Myocyte (in vitro differentiated cells): ENCODE measurements at places on chromosomes 11 and 22. TPM values are rescaled to one million over a fixed set of nuclear protein-coding genes. Genes with fewer than 3 reads are reported as not detected.

The IFITM1 gene
- total RNA-seq = 14.3 and 17.3 TPM in 2 replicates

The IFITM10 gene
- 3.9 and 8.2 TPM in 2 replicates for total RNA-seq

DNA sequence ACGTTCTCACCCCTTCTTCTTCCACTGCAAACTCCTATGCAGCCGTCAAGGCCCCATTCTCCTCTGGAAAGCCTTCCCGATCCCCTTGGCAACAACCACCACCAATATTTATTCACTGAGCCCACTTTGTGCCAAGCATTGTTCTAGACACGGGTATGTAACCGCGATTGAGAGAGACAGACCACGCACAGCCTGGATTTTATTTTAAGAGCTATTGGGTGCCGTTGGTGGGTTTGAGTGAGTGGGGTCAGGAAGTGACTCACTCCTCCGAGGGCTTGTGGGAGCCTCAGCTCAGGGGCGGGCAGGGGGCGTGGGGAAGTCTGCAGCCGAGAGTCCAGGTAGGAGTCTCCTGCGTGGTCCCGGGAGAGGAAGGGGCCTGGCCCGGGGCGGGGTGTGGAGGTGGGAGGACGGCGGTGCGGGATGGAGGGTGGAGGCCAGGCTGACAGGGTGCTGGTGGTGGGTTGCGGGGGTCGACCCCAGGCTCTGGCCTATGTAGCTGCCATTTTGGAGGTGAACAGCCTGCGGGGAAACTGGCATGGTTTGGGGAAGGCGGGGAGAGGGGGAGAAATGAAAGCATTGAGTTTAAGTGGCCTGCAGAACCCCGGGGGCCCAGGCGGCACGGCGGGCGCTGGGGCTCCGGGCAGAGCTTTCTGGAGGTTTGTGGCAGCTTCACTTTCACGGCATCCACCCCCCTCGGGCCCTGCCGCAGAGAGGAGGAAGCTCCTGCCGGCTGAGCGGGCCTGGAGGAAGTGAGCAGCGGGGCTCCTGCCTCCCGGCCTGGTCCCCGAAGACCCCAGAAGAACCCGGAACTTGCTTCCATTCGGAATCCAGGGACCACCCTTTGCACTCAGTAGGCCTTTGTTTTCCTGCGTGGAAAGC, 547 bp downstream of the PARVG start:
- no peak for DNase-seq

- peak; percentile 78 for DNase-seq
Measured at GRCh38 chr11:6719576-6719975, 36.4 kb upstream of the MRPL17 start.

GRCh38 chr11:18705651-18706281, 7.2 kb downstream of the TMEM86A start:
- peak; percentile 58 for DNase-seq

- no peak for DNase-seq
Measured at GRCh38 chr11:105109855-105110687, 29.5 kb downstream of the CARD18 start.

- no peak for DNase-seq
Measured at GRCh38 chr11:11935536-11935935, 72.9 kb downstream of the DKK3 start.

DNA sequence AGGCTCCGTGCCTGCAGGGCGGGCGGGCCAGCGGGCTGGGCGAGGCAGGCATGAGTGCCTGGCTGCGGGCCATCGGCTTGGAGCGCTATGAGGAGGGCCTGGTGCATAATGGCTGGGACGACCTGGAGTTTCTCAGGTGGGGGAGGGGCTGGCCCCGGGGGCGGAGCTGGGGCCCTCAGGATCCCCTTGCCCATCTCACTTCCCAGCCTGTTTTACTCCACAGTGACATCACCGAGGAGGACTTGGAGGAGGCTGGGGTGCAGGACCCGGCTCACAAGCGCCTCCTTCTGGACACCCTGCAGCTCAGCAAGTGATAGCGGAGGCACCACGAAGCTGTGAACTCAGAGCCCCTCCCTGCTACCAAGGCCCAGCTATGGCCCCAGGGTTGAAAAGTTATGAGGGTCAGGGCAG, 5.9 kb downstream of the PHOX2A start:
- peak; percentile 63 for DNase-seq

- DNase-seq = peak; percentile 92
Measured at GRCh38 chr11:11841723-11842420, at the start of gene USP47. Gene USP47, plus strand, starts transcription at chr11:11841972. Its CDS starts 214 bp downstream, at chr11:11842186.

DNA sequence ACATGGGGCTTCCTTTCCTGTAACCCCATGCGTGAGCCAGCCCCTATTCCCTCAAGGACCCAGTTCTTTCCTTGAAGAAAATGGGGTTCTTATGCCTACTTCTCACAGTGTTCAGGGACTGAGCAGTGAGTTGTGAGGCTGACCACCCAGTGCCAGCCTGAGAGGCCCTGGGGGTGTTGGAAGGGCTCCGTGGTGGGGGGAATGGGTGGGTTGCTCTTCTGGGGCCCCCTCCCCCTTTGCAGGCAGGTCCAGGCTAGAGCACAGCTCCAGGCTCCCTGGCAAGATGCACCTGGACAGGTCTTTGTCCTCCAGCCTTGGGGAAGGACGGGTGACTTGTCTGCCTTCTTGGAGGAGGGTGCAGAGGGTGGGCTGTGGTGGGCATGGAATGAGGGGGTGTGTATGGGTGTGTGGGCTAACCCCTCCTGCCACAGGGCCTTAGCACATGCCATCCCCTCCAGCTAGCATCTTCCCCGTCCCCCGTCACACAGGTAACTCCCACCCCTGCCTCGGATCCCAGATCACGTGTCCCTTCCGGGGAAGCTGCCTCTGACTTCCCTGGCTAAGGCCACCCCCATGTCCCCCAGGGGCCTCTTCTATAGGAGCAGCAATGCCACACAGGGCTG, 64.6 kb downstream of the MYEOV start:
- DNase-seq = no peak

DNA sequence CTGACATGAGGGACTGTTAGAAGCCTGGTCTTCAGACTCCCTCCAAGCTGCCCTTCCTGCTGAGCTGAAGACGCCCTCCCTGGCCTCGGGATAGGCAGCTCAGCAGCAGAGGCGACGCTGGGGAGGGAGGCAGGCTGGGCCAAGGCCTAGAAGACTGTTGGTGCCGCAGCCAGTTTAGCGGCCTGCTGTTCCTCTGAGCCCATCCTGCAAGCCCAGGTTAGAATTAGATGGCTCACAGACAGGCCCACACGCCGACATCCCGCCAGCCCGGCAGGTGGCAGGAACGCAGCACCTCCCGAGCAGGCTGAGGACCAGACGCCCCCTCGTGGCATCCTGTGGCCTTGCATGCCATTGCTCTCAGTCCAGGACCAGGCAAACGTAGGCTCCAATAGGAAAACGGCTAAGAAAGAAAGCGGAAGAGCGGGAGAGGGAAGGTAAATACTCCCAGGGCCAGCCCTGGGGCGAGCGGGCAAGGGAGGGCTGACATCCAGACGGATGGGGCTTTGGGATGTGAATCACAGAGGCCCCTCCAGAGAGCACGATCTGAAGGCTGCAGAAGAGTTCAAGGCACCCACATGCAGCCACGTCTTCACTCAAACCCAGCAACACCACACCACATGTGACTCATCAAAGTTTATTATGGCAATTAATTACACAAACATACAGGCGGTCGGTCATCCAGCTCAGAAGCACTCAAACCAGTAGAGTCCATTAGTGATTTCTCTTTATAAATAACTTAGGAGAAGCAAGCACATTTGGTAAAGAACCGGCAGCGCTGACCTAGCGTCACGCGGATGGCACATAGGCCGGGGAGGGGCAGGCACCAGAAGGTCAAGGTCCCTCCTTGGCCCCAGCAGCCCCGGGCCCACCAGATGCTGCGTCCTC, 27.6 kb downstream of the CD5 start:
- DNase-seq = peak; percentile 85

DNA sequence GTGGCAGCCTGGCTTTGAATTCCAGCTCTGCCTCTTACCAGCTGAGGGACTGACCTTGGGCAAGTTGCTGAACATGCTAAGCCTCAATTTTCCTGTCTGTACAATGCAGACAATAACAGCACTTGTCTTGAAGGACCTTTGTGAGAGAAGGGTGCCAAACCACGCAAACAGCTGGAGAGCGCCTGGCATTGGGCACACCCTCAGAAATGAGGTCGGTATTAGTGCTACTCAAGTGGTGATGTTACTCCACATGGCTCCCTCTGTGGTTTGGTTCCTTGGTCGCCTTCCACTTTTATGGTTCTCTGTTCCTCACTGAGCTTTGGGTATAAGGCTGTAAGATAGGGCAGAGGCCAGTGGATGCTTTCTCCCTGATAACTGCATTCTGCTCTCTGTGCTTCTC, 8.2 kb downstream of the UBASH3B start:
- peak; percentile 98 for DNase-seq
